ENCODE measurements at places on chromosomes 3 and 15.

DNA sequence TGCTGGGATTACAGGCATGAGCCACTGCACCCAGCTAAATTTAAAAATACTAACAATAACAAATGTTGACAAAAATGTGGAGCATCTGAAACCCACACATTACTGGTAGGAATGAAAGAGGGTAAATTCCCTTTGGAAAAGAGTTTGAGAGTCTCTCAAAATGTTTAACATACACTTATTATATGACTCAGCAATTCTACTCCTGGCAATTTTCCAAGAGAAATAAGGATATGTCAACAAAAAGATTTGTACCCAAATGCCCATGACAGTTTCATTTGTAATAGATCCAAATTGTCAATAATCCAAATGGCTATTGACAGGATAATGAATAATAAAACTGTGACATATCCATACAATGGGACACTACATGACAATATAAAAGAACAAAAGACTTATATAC lies 9.0 kb downstream of the HCLS1 start:
- DNase-seq = no peak

- no peak for DNase-seq
Measured at GRCh38 chr3:37987751-37988179, 2.8 kb upstream of the VILL start.

GRCh38 chr3:64303401-64303800 lies 78.1 kb upstream of the PRICKLE2 start:
- no peak for DNase-seq

DNA sequence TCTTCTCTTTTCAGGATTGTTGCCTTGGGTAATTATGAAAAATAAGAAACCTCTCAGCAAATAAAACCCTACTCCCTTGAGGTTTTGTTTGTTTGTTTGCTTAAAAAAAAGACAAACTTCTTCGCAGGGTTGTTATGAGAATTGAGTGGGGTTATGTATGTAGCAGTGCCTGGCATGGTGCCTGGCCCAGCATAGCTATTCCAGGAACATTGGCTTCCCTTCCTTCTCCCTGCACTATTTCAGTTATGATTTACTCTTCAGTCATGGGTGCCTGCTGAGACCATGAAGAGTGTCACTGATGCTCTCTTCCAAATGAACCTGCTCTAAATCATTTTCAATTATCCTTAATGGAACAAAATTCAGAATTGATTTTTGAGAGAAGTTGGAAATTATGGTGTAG lies 283.5 kb upstream of the ROPN1 start:
- no peak for DNase-seq

DNA sequence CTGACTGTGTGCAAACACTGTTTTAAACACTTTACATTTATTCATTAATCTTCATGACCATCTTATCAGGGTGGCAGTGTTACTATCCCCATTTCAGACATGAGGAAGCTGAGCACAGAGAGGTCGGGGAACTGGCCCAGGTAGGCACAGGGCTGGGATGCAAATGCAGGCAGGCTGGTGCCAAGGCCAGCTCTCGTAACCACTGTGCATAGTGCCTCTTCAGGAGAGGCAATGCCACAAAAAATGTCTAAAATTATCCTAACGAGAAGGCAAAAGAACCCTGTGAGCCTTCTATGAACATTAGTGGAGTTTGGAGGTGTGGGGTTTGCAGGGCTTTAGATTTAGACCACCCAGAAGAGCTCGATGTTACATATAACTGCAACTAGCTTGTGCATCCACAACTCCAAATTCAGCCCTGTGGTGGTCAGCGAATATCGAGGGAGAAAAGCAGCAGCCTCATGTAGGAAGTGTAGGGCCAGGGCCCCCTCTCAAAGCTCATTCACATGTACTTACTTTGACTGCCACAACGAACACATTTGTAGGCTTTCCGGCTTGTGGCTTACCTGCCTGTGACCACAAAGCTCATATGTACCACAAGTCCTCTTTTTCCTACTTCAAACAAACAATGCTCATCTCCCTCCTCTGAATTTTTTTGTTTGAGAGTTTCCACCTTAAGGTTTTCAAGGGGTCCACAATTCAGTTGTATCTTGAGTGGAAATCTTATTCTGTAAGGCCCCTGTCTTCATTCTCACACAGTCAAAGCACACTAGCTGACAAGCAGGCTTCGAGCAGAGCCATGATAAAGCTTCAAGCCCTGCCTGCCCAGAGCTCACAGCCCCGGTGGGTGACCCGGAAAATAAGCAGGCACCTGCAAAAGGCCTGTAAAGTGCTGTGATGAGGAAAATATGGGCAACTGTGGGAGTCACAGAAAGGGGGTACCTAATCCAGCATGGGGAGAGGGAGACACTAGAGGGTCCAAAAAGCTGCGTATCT lies 722.9 kb upstream of the CFAP20DC start:
- no peak for DNase-seq

DNA sequence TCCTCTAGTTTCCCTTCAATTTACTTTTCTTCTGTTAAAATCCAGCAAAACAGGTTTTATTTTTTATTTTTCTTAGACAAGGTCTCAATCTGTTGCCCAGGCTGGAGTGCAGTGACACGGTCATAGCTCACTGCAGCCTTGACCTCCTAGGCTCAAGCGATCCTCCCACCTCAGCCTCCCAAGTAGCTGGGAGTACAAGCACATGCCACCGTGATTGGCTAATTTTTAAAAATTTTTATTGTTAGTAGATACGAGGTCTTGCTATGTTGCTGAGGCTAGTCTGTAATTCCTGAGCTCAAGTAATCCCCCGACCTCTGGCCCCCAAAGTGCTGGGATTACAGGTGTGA lies 41.6 kb downstream of the ILDR1 start:
- DNase-seq = no peak

- DNase-seq = no peak
Measured at GRCh38 chr3:43178891-43179366, 73.0 kb upstream of the POMGNT2 start.

GRCh38 chr15:91311986-91312385 lies 211.9 kb downstream of the SV2B start:
- no peak for DNase-seq

DNA sequence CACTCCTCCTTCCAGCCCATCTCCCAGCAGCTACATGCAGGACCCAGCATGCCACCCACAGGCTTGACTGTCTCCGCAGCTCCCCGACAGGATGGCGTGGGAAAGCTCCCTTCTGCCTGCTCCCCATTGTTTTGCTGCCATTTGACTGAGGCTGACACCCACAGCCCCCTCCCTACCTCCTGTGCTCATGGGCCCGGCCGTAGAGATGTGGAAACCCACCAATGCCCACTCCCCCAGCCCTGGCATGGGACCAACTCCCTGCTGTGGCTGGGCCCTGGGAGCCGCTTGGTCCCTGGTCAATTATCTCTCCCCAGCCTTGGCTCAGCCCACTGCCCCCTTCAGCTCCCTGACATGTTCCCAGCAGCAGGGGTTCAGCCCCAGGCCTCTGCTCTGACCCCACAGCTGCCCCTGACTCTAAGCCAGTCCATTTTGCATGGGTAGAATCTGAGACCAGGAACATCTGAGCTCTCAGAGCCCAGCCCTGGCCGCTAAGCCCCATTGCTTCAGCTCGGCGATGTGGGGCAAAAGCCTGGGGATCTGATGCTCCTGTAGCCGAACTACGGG lies 8.2 kb downstream of the C3orf22 start:
- DNase-seq = no peak

GRCh38 chr15:30924353-30924752 lies 20.6 kb downstream of the FAN1 start:
- no peak for DNase-seq

Measured in posterior cingulate gyrus (tissue), 11 donors.